ENCODE measurements at places on chromosomes 13 and 19.

GRCh38 chr13:76703621-76704288 is 182.4 kb downstream of the KCTD12 start:
- no peak for DNase-seq

- no peak for DNase-seq
Measured at GRCh38 chr19:57075801-57076492, 43.8 kb upstream of the USP29 start.

- DNase-seq, result no peak
Measured at GRCh38 chr19:5458420-5458819, 3.2 kb downstream of the ZNRF4 start.

DNA sequence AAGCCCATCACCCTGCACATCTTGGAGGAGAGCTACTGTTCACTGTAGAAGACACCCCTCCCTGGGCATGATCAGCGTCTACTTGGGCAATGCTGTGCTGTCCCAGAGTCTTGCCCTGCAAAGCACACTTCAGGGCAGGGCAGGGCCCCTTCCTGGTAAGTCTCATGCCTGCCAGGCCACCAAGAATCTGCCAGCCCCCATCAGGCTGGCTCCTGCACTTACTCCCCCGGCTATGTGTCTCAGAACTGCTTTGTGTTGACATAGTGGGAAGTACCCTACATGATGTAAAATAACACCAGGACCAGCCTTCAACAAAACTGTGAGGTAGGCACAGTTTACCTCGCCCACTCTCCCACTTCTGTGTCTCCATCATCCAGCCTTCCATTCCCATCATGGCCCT is 27.8 kb upstream of the ATP12A start:
- DNase-seq, result no peak

DNA sequence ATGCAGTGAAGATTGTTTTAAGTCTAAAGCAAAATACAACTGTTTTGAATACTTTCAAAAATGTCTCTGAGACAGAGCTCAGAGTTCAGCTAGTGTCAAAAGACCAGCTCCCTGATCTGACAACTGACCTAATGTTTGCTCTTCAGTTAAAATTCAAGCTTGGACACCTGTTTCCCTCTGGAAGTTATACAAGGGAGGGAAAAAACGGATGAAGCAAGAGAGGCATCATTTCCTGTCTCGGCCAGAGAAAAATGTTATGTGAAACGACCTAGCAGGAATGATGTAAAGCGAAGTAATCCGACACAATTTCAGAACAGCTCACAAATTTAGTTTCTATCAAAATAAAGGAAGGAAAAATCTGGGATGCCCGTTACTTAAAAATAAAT is 59.4 kb downstream of the ZAR1L start:
- DNase-seq, result no peak
